GM12891 (cell line): ENCODE measurements at places on chromosomes 1 and 21.
A peak's percentile ranks its signal among the peaks of the same experiment; 100 is the strongest.

GRCh38 chr1:246110343-246111219 lies 396.5 kb downstream of the SMYD3 start:
- DNase-seq: no peak

DNA sequence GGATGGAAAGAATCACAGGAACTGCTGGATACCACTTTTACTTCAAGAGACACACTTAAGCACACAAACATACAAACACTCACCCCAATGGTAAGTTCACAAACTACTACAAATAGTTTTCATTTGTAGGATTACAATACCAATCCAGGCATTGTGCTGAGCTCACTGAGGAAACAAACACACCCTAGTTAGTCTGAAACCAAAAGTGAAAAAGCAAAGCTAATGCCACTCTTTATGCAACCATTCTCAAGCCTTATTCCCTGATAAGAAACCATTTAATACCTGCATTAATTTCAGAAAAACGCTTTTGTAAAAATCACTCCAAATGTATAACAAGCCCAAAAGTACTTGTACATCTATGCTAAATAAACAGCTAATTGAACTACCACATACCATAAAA lies 38.3 kb downstream of the RNF115 start:
- no peak for DNase-seq

- DNase-seq: peak; percentile 69
These were observed 51.5 kb downstream of the PTPRF start for GRCh38 chr1:43582162-43582566.

GRCh38 chr1:235864931-235865525 lies 1.7 kb downstream of the LYST start:
- DNase-seq: no peak

- DNase-seq: peak; percentile 82
These were observed 4.6 kb downstream of the ID3 start for GRCh38 chr1:23554481-23555269.

GRCh38 chr1:14945132-14946010 lies 208.2 kb upstream of the TMEM51 start:
- DNase-seq: no peak

DNA sequence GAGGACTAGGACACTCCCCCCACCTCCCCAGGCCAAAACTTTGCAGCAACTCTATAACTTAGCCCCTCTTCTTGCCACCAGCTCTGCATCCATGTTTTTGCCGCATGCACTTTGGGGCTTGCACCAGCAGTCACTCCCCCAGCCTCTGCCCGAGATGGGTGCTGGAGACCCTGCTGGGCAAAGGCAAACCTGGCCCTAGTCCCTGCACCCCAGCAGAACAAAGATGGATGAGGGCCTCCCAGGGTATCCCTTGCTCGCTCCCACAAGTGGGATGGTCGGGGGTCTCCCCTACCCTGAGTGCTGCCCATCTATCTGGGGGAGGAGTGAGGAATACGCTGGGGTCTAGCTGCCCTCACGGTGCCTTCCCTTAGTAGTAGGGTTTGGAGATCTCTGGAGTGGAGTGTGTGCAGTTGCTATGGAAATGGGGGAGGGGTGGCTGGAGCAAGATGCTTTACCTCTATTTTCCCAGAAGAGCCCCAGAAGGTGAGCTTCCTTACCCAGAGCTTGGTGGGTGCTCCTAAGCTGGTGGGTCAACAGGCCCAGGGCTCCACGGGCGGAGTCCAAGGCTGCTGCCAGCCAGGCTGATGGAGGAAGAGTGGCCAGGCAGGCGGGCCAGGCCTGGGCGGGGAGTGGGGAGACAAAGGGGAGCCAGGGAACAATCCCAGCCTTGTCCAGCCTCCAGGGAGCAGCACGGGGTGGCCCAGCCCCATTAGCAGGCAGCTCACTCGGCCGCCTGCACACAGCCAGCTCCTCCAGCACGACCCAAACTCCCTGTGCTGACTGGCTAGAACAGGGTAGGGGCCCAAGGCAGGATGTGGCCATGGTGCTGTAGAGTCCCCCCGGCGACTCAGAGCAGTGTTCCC lies at the start of gene PAQR6:
TSS of gene PAQR6 (minus strand) at position 597 of the 863 bp plus-strand sequence. CDS start 1,325 bp downstream, outside the sequence.
- DNase-seq: no peak

- DNase-seq: no peak
These were observed 11.6 kb downstream of the LMNA start for GRCh38 chr1:156126043-156126629.

GRCh38 chr1:214384373-214385079 lies 103.6 kb downstream of the SMYD2 start:
- no peak for DNase-seq

DNA sequence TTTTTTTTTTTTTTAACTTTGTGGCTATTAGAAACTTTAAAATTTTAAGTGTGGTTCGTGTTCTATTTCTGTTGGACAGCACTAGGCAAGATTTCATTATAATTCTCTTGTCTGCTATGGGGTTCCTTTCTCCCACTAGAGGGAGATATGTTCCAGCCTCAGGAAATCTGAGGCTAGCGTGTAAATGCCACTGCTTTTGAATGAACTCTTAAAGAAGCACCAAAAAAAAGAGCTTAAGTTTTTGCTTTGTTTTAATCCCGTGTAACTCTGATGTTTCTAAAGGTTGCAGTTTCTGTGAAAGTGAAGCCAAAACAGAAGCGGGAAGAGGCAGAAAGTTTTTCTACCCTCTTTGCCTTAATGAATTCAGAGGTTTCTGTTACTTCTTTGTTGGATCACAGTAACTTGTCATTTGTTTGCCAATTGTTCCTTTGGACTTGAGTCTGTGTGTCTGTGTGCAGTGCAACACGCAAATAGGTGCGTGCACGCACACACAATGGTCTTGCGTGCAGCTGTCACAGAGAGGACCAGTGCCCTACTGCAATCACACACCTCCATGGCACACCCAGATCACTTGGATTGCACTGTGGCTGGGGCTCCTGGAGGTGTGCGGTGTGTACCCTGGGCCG lies 32.3 kb downstream of the HHAT start:
- peak; percentile 38 for DNase-seq

DNA sequence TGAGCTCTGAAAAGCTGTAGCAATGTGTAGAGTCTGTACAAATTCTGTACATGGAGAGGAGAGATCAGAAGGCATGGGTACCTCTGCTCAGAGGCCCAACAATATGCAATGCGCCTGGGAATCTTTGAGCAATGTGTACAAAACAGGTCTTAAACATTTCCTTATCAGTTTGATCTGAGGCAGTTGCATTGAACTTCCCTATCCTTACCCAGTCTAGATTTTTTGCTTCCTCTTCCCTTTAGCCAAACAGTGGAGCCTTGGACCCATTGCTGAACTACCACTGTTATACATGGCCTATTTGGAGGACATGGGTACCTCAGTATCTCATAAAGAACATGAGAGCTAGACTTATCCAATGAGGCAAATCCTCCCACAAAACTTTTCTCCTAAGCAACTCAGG lies 12.6 kb upstream of the MNDA start:
- no peak for DNase-seq
